Astrocyte (in vitro differentiated cells and primary cell): ENCODE measurements at places on chromosomes 5 and 9. TPM values are rescaled to one million over a fixed set of nuclear protein-coding genes. Genes with fewer than 3 reads are reported as not detected.
A peak's percentile ranks its signal among the peaks of the same experiment; 100 is the strongest.

DNA sequence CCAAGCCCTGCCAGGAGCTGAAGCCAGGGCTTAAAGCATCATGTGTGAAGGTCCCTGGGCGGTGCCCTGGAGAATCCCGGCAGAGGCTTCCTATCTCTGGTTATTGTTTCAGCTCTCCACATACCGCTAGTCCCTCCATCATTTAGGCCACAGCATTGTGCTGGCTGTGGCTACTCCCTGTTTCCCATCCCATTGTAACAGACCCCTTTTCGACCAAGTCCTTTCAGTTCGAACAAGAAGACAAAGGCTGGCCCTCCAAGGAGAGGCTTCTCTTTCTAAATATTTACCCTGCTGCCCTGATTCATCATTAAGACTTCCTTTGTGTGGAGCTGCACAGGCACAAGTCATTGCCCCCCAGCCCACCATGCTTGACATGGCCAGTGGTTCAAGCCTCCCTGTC, 41.6 kb downstream of the NEUROG1 start:
- H3K27ac ChIP-seq = peak overlapping the region; percentile 56
- no peaks in the 10 kb centered on the region for H3K36me3 ChIP-seq
- H3K4me1 ChIP-seq = peaks cover 29% of the 10 kb centered on the region
- H3K27me3 ChIP-seq = peaks cover 32% of the 10 kb centered on the region
- H3K4me3 ChIP-seq = no peak overlapping the region
- no peak for DNase-seq

DNA sequence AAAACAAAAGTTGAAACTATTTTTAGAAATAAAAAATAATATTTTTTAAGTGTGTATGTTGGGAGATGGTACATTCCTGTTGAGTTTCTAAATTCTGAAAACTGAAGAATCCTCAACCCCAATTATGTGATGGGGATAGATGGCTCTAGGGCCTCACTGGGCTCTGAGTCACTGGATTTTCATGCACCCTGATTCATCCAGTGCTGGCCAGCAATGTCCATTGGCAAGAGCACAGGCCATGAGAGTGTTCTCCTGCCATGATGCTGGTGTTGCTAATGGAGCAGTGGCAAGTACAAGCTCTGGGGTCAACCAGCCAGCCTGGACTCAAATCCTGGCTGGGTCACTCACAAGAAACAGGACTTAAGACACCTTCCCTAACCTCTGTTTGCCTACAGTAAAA, 23.3 kb downstream of the SMIM23 start:
- H3K36me3 ChIP-seq = no peaks in the 10 kb centered on the region
- H3K27me3 ChIP-seq = peaks cover 13% of the 10 kb centered on the region
- no peak overlapping the region for H3K4me3 ChIP-seq
- H3K27ac ChIP-seq = no peak overlapping the region
- H3K4me1 ChIP-seq = no peaks in the 10 kb centered on the region

GRCh38 chr9:86303316-86303975, 21.1 kb upstream of the ISCA1 start:
- no peak overlapping the region for H3K4me3 ChIP-seq
- H3K36me3 ChIP-seq = peaks cover 57% of the 10 kb centered on the region
- H3K4me1 ChIP-seq = no peaks in the 10 kb centered on the region
- no peak overlapping the region for H3K27ac ChIP-seq
- no peaks in the 10 kb centered on the region for H3K27me3 ChIP-seq

- H3K27ac ChIP-seq = no peak overlapping the region
- peak; percentile 38 for DNase-seq
- H3K27me3 ChIP-seq = no peaks in the 10 kb centered on the region
- no peak overlapping the region for H3K4me3 ChIP-seq
- H3K4me1 ChIP-seq = no peaks in the 10 kb centered on the region
- H3K36me3 ChIP-seq = no peaks in the 10 kb centered on the region
These were observed 19.8 kb downstream of the BRINP1 start for GRCh38 chr9:119349351-119349825.

- peaks cover 4% of the 10 kb centered on the region for H3K4me1 ChIP-seq
- H3K27ac ChIP-seq = no peak overlapping the region
- no peaks in the 10 kb centered on the region for H3K36me3 ChIP-seq
- DNase-seq = peak; percentile 88
- H3K27me3 ChIP-seq = no peaks in the 10 kb centered on the region
- no peak overlapping the region for H3K4me3 ChIP-seq
These were observed 15.3 kb downstream of the C9orf152 start for GRCh38 chr9:110192531-110193261.

GRCh38 chr9:30673132-30673531, 1711.3 kb upstream of the ACO1 start:
- no peak overlapping the region for H3K27ac ChIP-seq
- peak; percentile 0 for DNase-seq
- no peaks in the 10 kb centered on the region for H3K27me3 ChIP-seq
- H3K36me3 ChIP-seq = no peaks in the 10 kb centered on the region

GRCh38 chr5:176611435-176611834, 1.5 kb upstream of the GPRIN1 start:
- no peak overlapping the region for H3K27ac ChIP-seq
- H3K4me3 ChIP-seq = no peak overlapping the region
- no peaks in the 10 kb centered on the region for H3K27me3 ChIP-seq
- DNase-seq = peak; percentile 76
- H3K36me3 ChIP-seq = no peaks in the 10 kb centered on the region

GRCh38 chr5:129387944-129388343, 72.2 kb upstream of the ADAMTS19 start:
- H3K4me3 ChIP-seq = no peak overlapping the region
- H3K27me3 ChIP-seq = no peaks in the 10 kb centered on the region
- no peak overlapping the region for H3K27ac ChIP-seq
- peaks cover 3% of the 10 kb centered on the region for H3K4me1 ChIP-seq
- DNase-seq = no peak

- H3K27ac ChIP-seq = no peak overlapping the region
- H3K27me3 ChIP-seq = no peaks in the 10 kb centered on the region
- H3K4me3 ChIP-seq = no peak overlapping the region
- H3K36me3 ChIP-seq = no peaks in the 10 kb centered on the region
- H3K4me1 ChIP-seq = no peaks in the 10 kb centered on the region
These were observed 70.4 kb downstream of the ARHGEF37 start for GRCh38 chr5:149651686-149652085.

- H3K4me3 ChIP-seq = no peak overlapping the region
- no peak overlapping the region for H3K27ac ChIP-seq
- peaks cover 27% of the 10 kb centered on the region for H3K4me1 ChIP-seq
- no peaks in the 10 kb centered on the region for H3K27me3 ChIP-seq
- no peak for DNase-seq
These were observed 12.8 kb downstream of the LRRC8A start for GRCh38 chr9:128894764-128895163.

- H3K4me3 ChIP-seq = no peak overlapping the region
- no peaks in the 10 kb centered on the region for H3K27me3 ChIP-seq
- DNase-seq = no peak
- no peak overlapping the region for H3K27ac ChIP-seq
- no peaks in the 10 kb centered on the region for H3K36me3 ChIP-seq
- H3K4me1 ChIP-seq = no peaks in the 10 kb centered on the region
These were observed 104.4 kb downstream of the PJA2 start for GRCh38 chr5:109305352-109305751.

DNA sequence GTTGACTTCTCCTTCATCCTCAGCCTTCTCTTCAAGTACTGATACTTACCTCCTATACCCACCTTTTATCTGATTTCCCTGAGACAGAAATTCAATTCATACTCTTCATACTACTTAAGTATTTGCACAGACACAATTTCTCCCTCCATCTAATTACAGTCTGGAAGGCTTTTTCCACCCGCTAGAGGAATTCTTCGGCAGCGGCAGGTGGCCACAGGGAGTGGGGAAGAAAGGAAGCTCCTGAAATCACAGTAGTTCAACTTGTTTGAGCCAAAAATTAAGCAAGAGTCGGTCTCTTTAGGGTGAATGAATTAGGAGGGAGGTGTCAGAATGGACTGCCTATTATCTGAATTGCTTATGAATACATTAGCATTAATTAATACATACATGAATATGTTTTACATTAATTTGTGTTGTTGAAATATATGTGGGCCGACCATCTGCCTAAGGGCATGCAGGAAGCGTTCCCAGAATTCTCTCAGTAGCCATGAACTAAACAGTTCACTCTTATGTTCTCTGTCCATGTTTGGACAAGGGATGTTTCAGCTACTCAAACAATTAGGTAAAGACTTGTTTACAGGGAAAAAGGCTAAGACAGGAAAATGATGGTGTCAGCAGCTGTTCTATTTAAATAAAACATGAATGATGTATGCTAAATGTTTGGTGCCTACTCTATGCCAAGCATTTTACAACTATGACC, 101.4 kb upstream of the SMARCA2 start:
- no peak overlapping the region for H3K27ac ChIP-seq
- no peak for DNase-seq
- H3K4me1 ChIP-seq = no peaks in the 10 kb centered on the region
- H3K4me3 ChIP-seq = no peak overlapping the region
- H3K27me3 ChIP-seq = no peaks in the 10 kb centered on the region
- no peaks in the 10 kb centered on the region for H3K36me3 ChIP-seq

GRCh38 chr9:131555841-131556673, 10.7 kb downstream of the PRRT1B start:
- no peaks in the 10 kb centered on the region for H3K4me1 ChIP-seq
- H3K27me3 ChIP-seq = peaks cover 16% of the 10 kb centered on the region
- no peak overlapping the region for H3K27ac ChIP-seq
- DNase-seq = no peak
- no peaks in the 10 kb centered on the region for H3K36me3 ChIP-seq

GRCh38 chr9:1219284-1219683, 169.1 kb downstream of the DMRT2 start:
- no peak overlapping the region for H3K27ac ChIP-seq
- H3K4me3 ChIP-seq = no peak overlapping the region
- no peaks in the 10 kb centered on the region for H3K27me3 ChIP-seq
- no peaks in the 10 kb centered on the region for H3K4me1 ChIP-seq

DNA sequence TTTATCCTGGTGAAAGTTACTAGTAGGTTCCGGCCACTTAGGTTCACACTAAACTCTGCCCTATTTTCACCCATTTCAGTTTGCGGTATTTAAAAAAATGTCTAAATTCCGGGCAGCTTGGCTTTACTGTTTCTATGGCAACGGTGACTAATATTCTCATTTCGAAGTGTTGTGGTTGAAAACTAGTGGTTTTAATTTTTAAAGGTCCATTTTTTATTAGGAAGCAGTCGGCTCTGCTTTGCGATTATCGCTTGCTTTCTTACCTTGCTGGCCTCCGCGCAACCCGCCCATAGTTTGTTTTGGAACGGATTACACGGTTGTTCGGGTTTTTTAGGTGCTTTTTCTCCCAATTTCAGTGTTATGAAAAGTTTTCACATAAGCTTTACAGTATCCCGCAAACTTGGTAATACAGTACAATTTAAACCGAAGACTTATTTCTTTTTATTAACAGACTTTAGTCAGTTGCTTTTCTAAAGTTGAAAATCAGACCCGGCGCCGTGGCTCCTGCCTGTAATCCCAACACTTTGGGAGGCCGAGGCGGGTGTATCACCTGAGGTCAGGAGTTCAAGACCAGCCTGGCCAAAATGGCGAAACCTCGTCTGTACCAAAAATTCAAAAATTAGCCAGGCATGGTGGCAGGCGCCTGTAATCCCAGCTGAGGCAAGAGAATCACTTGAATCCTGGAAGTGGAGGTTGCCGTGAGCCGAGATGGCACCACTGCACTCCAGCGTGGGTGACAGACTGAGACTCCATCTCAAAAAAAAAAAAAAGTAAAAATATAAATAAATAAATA, 1.6 kb downstream of the KDM4C start:
- H3K36me3 ChIP-seq = no peaks in the 10 kb centered on the region
- peaks cover 8% of the 10 kb centered on the region for H3K4me1 ChIP-seq
- H3K27ac ChIP-seq = peak overlapping the region; percentile 99
- peak overlapping the region; percentile 92 for H3K4me3 ChIP-seq

DNA sequence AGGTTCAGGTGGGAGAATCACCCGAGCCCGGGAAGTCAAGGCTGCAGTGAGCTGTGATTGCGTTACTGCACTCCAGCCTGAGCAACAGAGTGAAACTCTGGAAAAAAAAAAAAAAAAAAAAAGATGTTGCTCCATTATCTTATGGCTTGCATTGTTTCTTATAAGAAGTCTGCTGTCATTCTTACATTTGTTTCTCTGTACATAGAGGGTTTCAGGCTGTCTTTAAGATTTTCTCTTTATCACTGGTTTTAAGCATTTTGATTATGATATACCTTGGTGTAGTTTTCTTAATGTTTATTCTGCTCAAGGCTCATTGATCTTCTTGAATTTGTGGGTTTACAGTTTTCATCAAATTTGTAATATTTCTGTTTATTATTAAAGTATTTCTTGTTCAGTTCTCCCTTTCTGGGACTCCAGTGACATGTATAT, 35.2 kb downstream of the MVB12B start:
- no peak overlapping the region for H3K4me3 ChIP-seq
- H3K27ac ChIP-seq = no peak overlapping the region
- H3K36me3 ChIP-seq = no peaks in the 10 kb centered on the region
- no peaks in the 10 kb centered on the region for H3K27me3 ChIP-seq

GRCh38 chr5:133399247-133399891, 213.0 kb downstream of the FSTL4 start:
- no peak overlapping the region for H3K27ac ChIP-seq
- no peaks in the 10 kb centered on the region for H3K4me1 ChIP-seq
- H3K4me3 ChIP-seq = no peak overlapping the region
- H3K36me3 ChIP-seq = no peaks in the 10 kb centered on the region
- H3K27me3 ChIP-seq = no peaks in the 10 kb centered on the region
- DNase-seq = no peak

DNA sequence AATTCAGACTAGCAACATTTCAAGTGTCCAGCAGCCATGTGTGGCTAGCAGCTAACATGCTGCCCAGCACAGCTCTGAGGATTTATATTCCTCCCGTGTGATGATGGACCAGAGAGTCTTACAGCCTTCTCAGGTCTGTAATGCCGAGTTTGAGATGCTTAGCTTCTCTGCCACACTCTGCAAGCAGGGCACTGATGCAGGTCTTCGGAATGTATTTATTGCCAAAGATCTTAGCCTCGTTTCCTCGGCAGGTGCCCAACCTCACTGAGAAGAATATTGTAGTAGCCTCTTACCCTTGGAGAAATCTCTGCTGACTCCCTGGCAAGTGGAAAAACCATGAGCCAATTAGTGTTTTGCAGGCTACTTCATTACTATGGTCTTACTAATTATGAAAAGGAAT, 3.7 kb upstream of the RAI14 start:
- no peaks in the 10 kb centered on the region for H3K36me3 ChIP-seq
- H3K27ac ChIP-seq = no peak overlapping the region
- DNase-seq = no peak
- H3K27me3 ChIP-seq = no peaks in the 10 kb centered on the region
- peaks cover 25% of the 10 kb centered on the region for H3K4me1 ChIP-seq

- H3K4me3 ChIP-seq = no peak overlapping the region
- H3K4me1 ChIP-seq = no peaks in the 10 kb centered on the region
- no peaks in the 10 kb centered on the region for H3K36me3 ChIP-seq
- H3K27ac ChIP-seq = no peak overlapping the region
- H3K27me3 ChIP-seq = peaks cover 10% of the 10 kb centered on the region
These were observed 41.7 kb downstream of the ACTL7B start for GRCh38 chr9:108813951-108814601.

GRCh38 chr5:143064218-143064641, 294.1 kb downstream of the ARHGAP26 start:
- no peak overlapping the region for H3K27ac ChIP-seq
- H3K4me3 ChIP-seq = no peak overlapping the region
- DNase-seq = peak; percentile 48
- H3K27me3 ChIP-seq = no peaks in the 10 kb centered on the region
- H3K36me3 ChIP-seq = no peaks in the 10 kb centered on the region

Gene AQP3
- total RNA-seq = 3.2 and 4.6 TPM in 2 replicates

Gene C7
- total RNA-seq = 0.66 TPM in 1 of 2 replicates, not detected in the other

Gene GRM6
- not detected in 2 replicates for total RNA-seq

Gene FBP1
- total RNA-seq = 0.25 TPM in 1 of 2 replicates, not detected in the other

Gene HINT2
- 22.8 and 23.7 TPM in 2 replicates for total RNA-seq

Gene PDLIM4
- total RNA-seq = 56.6 and 72.4 TPM in 2 replicates

Gene SPAAR
- total RNA-seq = 0.17 and 0.18 TPM in 2 replicates

Gene VAV2
- total RNA-seq = 36.5 and 41.6 TPM in 2 replicates

Gene ST8SIA4
- 0.59 and 0.82 TPM in 2 replicates for total RNA-seq

Gene ANGPTL2
- total RNA-seq = 17.5 and 21.3 TPM in 2 replicates

Gene ASS1
- total RNA-seq = 117 and 182 TPM in 2 replicates

Gene MEGF10
- total RNA-seq = 15.8 and 19.5 TPM in 2 replicates

Gene PHYKPL
- 26.5 and 27.5 TPM in 2 replicates for total RNA-seq
